Spinal cord (tissue), 10 donors: ENCODE measurements at places on chromosomes 11 and 22. TPM values are rescaled to one million over a fixed set of nuclear protein-coding genes. Genes with fewer than 3 reads are reported as not detected.

CHRM1 gene
- 0.89 TPM for total RNA-seq

PLAAT2 gene
- 0.28 TPM for total RNA-seq

DNA sequence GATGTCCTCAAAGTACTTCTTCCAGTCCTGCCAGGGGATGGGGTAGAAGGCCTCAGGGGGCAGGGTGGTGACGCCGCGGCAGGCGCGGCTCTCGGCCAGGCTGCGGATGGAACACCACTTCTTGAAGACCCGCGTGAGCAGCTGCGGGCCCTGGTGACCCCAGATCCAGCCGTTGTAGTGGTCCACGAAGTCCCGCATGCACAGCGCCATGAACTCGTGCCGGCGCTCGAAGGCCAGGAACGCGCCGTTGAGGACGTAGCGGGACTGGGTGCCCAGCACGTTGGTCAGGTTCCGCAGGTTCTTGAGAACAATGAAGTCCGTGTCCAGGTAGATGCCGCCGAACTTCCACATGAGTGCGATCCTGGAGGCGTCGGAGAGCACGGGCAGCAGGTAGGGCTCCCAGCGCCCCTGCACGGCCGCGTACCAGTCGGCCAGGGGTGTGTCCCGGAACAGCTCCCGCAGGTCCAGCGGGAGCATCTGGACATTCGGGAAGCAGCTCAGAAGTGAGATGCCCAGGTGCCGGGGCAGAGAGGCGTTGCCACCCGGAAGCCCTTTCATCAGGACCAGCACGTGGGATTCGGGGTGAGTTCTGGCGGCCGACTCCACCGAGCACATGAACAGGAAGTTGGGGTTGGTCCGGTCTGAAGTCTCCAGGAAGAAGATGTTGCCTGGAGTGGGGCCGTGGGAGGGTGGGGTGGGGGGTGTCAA lies 27.5 kb downstream of the A4GALT start:
- no peak overlapping the region for H3K27ac ChIP-seq
- no peak overlapping the region for H3K4me3 ChIP-seq
- peaks cover 5% of the 10 kb centered on the region for H3K36me3 ChIP-seq

GRCh38 chr11:22720457-22720856 lies 54.0 kb downstream of the GAS2 start:
- H3K27me3 ChIP-seq, result no peaks in the 10 kb centered on the region
- H3K36me3 ChIP-seq, result no peaks in the 10 kb centered on the region
- no peak overlapping the region for H3K4me3 ChIP-seq
- no peaks in the 10 kb centered on the region for H3K4me1 ChIP-seq
- no peak for DNase-seq

GRCh38 chr11:13450832-13451397 lies 12.1 kb downstream of the BTBD10 start:
- no peak for DNase-seq
- no peaks in the 10 kb centered on the region for H3K4me1 ChIP-seq
- H3K36me3 ChIP-seq, result no peaks in the 10 kb centered on the region
- no peaks in the 10 kb centered on the region for H3K27me3 ChIP-seq

DNA sequence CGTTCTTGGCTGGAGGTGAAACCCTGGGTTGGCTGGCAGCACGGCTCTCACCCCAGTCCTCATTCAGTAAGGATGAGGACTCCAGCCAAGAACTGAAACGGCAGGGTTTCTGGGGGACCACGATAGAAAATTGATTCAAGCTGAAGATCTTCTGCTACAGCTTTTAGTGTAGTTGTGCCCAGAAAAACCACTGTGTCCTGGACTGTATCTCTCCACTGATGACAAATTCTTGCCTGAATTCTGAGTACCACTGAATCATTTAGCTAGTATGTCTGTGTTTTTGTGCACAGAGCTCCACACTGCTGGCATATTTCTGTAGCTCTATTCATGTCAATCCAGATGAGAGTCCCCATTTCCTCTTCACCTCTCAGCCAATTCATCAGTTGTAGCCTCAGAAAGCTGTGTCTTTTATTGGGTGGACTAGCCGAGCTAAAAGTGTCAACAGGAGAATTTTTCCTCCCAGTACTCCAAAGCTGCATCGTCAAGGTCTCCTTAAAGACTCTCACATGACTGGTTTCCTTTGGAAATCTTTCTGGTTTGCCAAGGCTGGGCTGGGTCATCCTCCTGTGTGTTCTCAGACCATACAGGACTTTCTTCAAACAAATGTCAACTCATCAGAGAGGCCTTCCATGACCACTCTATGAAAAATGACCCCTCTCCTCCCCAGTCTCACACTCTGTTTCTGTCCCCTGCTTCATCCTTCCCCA lies 144.6 kb downstream of the LDLRAD3 start:
- peaks cover 1% of the 10 kb centered on the region for H3K36me3 ChIP-seq
- peak overlapping the region; percentile 11 for H3K27ac ChIP-seq
- DNase-seq, result no peak
- H3K4me1 ChIP-seq, result peaks cover 12% of the 10 kb centered on the region
- H3K4me3 ChIP-seq, result no peak overlapping the region

SERHL2 gene
- total RNA-seq, result 4.7 TPM

ARHGAP20 gene
- 28.5 TPM for total RNA-seq

- peaks cover 3% of the 10 kb centered on the region for H3K4me1 ChIP-seq
- H3K27ac ChIP-seq, result no peak overlapping the region
- peaks cover 2% of the 10 kb centered on the region for H3K27me3 ChIP-seq
- no peak for DNase-seq
- H3K4me3 ChIP-seq, result no peak overlapping the region
- H3K36me3 ChIP-seq, result no peaks in the 10 kb centered on the region
These were observed 34.1 kb downstream of the CHRDL2 start for GRCh38 chr11:74696939-74697675.

DNA sequence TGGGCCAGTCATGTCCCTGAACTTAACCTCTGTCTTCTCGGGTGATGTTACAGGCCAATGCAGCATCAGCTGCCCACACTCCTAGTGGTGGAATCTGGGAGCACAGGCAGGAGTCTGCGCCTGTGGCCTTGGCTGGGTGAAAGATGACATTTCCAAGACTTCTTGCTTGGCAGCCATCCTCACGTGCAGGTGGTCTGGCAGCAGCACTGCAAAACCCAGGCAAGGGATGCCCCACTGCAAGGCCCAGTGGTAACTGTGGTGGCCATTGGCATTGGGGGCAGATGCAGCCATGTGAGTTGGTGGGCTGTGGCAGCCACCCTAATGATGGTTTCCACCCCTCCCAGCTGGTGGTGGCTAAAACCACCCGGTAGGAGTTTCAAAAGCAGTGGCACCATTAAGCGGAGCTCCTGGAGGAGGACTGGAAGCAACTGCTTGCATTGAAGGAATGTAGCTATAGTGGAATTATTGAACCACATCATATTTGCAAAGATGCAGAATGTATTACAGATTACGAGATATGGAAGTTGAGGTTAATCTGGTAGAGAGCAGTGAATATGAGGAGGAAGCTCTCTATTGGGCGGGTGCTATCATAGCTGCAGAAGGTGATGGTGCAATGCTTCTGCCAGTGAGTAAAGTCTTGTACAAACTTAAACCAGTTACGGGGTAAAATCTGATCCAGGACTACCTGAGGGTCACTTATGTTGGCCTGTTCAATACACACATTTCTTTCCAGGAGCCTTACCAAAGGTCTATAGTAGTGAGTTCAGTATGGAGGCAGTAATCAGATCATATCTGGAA lies 120.7 kb upstream of the TOP3B start:
- DNase-seq, result no peak
- no peaks in the 10 kb centered on the region for H3K4me1 ChIP-seq
- H3K36me3 ChIP-seq, result no peaks in the 10 kb centered on the region
- no peaks in the 10 kb centered on the region for H3K27me3 ChIP-seq

KCNQ1OT1 gene
- 9.8 TPM for total RNA-seq

KRTAP5-9 gene
- not detected for total RNA-seq

DNA sequence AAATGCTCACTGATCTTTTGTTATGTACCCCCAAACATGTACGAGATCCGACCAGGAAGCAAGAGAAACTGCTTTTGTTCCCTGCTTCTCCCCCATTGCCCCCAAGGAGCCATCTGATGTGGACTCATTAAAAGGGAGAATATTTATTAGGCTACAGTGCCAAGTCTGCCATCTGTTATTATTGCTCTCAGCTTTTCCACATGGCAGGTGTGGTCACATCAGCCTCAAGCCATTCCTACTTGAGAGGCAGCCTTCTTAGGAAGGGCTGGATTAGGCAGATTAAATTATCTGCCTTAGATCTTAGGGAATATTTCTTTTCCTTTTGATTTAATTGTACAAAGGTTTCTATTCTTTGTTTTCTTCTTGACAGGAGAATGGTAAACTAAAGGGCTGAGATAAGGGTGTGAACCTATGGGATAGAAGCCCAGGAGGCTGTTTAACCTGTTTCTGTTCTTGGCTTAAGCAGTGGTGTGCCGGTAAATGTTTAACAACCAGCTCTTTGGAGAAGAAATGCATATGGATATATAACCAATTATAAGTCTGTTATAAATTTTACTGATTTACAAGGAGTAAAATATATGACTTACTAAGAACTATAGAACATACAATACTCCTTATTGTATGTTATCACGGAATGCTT lies 88.8 kb downstream of the PDHX start:
- peak; percentile 71 for DNase-seq
- no peaks in the 10 kb centered on the region for H3K36me3 ChIP-seq
- no peaks in the 10 kb centered on the region for H3K4me1 ChIP-seq
- no peak overlapping the region for H3K27ac ChIP-seq
- no peaks in the 10 kb centered on the region for H3K27me3 ChIP-seq
- H3K4me3 ChIP-seq, result no peak overlapping the region

DNA sequence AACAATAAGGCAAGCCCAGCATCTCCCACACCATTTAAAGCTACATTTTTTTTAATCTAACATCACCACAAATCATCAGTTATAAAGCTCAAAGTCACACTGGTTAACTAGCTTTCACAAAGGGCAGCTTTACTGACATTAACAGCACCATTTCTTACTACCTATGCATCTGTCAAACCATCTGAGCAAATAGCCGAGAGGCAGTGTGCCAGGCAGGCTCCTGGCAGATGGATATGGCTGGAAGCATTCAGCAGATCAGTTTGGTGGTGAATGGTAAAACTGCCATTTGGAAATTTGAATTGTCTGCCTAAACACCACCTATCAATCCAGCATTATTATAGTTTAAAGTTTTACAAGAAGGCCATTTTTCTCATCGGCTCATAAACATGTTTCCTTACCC lies 131.2 kb downstream of the TTC28 start:
- no peak overlapping the region for H3K4me3 ChIP-seq
- H3K27ac ChIP-seq, result no peak overlapping the region
- H3K36me3 ChIP-seq, result no peaks in the 10 kb centered on the region
- H3K27me3 ChIP-seq, result no peaks in the 10 kb centered on the region
- H3K4me1 ChIP-seq, result no peaks in the 10 kb centered on the region

GRCh38 chr11:126153972-126154371 lies 57.5 kb downstream of the RPUSD4 start:
- peaks cover 2% of the 10 kb centered on the region for H3K4me1 ChIP-seq
- H3K36me3 ChIP-seq, result peaks cover 2% of the 10 kb centered on the region

GRCh38 chr22:40236131-40236665 lies 58.5 kb downstream of the TNRC6B start:
- no peak overlapping the region for H3K27ac ChIP-seq
- DNase-seq, result no peak
- no peaks in the 10 kb centered on the region for H3K27me3 ChIP-seq
- peaks cover 9% of the 10 kb centered on the region for H3K4me1 ChIP-seq

GRCh38 chr11:133082841-133083488 lies 449.3 kb downstream of the OPCML start:
- H3K36me3 ChIP-seq, result no peaks in the 10 kb centered on the region
- H3K27ac ChIP-seq, result no peak overlapping the region
- peak; percentile 88 for DNase-seq
- peaks cover 2% of the 10 kb centered on the region for H3K27me3 ChIP-seq
- peak overlapping the region; percentile 26 for H3K4me3 ChIP-seq
- H3K4me1 ChIP-seq, result peaks cover 21% of the 10 kb centered on the region

GRCh38 chr11:124240621-124241397 lies at the start of gene OR8G1:
TSS of gene OR8G1 (plus strand) at chr11:124241095. CDS start at chr11:124249676, 8,581 bp downstream.
- H3K4me3 ChIP-seq, result no peak within 1 kb of the TSS
- no peak within 1 kb of the TSS for H3K27ac ChIP-seq
- DNase-seq, result no peak
- no peaks in the 10 kb centered on the region for H3K36me3 ChIP-seq

DNA sequence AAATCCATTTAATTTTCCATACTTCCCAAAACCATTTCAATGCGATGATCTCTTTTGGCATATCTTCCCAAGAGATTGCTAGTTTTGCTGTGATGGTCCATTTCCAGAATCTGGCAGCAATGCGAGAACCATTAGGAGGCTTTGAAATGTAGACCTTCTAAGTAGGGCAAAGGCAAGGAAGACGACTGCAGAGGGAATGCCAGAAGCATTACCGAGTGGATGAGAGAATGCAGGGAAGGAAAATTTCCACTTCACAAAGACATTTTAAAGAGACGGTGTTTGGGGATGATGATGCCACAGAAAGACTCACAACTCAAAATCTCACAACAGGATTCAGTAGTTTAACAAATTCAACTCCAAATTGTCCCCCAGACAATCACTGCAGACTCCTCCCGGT lies 471 bp upstream of the CEP126 start:
- no peaks in the 10 kb centered on the region for H3K36me3 ChIP-seq
- H3K4me1 ChIP-seq, result no peaks in the 10 kb centered on the region
- H3K27me3 ChIP-seq, result no peaks in the 10 kb centered on the region
- no peak for DNase-seq
- peak overlapping the region; percentile 83 for H3K4me3 ChIP-seq

DNA sequence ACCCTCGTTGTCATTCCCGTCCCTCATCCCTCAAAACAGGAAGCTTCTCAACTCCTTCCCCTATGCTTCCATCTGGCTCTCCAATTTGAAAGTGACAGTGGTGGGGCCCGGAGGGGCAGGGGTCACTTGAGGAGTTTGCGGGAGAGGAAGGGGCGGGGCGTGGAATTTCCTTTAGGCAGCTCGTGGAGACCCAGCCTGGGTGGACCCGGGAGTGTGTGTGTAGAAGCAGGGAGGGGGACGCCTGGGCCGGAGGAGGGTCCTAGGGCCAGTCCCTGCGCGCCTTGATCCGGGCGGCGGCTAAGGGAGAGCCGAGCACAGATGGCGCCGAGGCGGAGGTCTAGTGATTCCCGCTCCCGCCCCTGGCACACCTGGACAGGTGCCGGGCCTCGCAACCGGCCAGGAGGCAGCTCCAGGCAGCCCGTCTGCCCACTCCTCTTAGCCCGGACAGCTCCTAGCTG lies 7.8 kb upstream of the PAX6 start:
- no peak for DNase-seq
- peaks cover 99% of the 10 kb centered on the region for H3K27me3 ChIP-seq

CDC42BPG gene
- 0.59 TPM for total RNA-seq

- no peak for DNase-seq
- H3K27ac ChIP-seq, result no peak overlapping the region
- H3K36me3 ChIP-seq, result no peaks in the 10 kb centered on the region
- no peaks in the 10 kb centered on the region for H3K27me3 ChIP-seq
These were observed 437.7 kb downstream of the BUD13 start for GRCh38 chr11:116335078-116335477.

- no peaks in the 10 kb centered on the region for H3K36me3 ChIP-seq
- no peaks in the 10 kb centered on the region for H3K27me3 ChIP-seq
- no peak overlapping the region for H3K4me3 ChIP-seq
- no peak overlapping the region for H3K27ac ChIP-seq
- peaks cover 22% of the 10 kb centered on the region for H3K4me1 ChIP-seq
These were observed 45.0 kb upstream of the CRYBB3 start for GRCh38 chr22:25154667-25154999.
